Stimulated activated CD4-positive, alpha-beta T cell treated with anti-CD3 and anti-CD28 coated beads, TNF-alpha, amount 100 ng/mL, for 4 hours (primary cell): ENCODE measurements at places on chromosomes 2 and 18.

DNA sequence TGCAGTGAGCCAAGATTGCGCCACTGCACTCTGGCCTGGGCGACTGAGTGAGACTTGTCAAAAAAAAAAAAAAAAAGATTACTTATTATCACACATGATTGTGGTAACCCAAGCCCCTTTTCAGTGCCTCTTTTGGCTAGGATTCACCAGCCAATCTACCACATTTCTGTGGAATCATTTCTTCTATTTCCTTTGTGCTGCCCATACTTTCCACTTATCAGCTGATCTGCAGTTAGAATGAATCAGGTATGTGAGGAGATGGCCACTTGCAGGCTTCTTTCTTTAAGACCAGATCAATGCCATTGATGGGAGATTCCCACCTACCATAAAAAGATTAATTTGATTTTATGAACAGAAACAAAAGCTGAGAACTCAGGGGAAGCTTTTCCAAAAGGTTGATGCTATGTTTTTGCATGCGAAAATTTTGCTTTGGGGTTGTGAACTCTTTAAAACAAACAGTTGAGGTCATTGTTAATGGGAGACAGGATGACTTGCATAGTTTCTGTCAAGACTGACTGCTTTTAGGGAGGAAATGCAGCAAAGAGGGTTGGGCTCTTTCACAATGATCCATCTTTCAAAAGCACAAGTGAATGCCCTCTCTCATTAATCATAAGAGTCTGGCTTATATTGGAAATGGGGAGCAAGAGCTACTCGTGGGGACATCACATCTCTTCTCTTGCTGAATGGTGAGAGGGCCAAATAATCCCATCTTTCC is 66.9 kb upstream of the CYP26B1 start:
- no peak for DNase-seq

DNA sequence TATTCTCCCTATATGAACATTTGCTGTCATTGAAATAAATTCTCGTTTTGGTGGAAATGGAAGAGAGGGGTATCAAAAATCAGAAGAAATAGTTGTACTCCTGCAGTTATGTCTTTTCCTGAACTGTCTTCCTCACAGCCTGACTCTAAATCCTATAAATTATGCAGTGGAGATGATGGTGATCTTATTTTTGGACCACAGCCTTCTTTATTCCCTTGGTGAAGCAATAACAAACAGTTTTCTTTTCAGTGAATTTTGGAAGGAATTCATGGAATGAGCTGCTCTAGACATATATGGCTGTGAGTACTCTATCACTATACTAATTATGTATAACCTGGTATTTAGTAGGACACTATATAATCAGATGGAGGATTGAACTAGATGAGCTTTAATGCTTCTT is 1.7 kb upstream of the SLC25A12 start:
- no peak for DNase-seq

- no peak for DNase-seq
Observed at GRCh38 chr2:107091163-107091864, 205.3 kb upstream of the ST6GAL2 start.

GRCh38 chr2:75340560-75340959 is 141.2 kb upstream of the TACR1 start:
- no peak for DNase-seq

DNA sequence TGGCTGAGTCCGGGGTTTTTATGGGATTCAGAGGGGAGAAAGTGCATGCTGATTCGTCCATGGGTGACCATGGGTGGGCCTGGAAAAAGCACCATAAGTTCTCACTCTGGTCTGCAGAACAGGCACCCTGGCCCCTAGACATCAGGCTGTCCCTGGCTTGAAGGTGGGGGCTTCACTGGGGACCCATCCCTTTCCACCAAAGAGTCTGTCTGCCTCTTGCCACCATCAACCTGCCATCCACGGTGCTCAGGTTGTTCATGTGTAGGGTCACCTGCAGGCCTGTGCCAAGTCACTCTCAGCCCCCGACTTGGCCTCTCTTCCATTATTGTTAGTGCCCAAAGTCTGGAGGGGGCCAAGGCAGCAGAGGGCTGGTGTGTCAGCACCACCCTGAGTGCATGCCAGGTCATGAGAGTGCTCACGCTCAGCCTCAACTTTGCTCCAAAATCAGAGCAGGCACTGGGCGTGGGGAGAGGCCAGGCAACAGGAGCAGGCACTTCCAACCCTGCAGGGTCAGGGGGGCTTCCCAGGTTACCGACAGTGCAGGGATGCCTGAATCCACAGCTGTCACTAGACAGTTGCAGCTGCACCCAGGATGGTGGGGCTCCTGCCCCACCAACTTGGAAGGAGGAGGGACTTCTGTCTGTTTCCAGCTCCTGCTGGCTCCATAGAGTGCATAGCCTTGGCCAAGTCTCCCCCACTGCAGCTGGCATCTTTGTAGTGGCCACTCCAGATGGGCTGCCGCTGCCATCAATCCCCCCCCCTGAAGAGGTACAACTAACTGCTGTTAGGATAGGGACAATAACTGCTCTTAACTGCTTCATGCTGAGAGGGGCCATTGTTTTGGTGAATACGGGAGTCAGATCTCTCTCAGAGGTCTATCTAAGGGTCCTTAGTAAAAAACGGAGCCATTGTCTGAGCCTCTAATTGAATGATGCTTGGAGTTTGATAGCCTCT is 209.3 kb downstream of the AKAIN1 start:
- DNase-seq: no peak

GRCh38 chr2:10448576-10449485 is 704 bp upstream of the ODC1 start:
- DNase-seq: peak; percentile 91

- DNase-seq: no peak
Observed at GRCh38 chr18:64566456-64566855, 417.6 kb upstream of the LINC00305 start.

- DNase-seq: no peak
Observed at GRCh38 chr2:205754924-205755321, 72.6 kb downstream of the NRP2 start.

- no peak for DNase-seq
Observed at GRCh38 chr2:75047189-75047991, 88.9 kb downstream of the POLE4 start.
